Hepatocyte (in vitro differentiated cells): ENCODE measurements at places on chromosomes 11 and 22. TPM values are rescaled to one million over a fixed set of nuclear protein-coding genes. Genes with fewer than 3 reads are reported as not detected.

GRCh38 chr11:2790568-2790921, 90.8 kb upstream of the KCNQ1OT1 start:
- no peak for DNase-seq

DNA sequence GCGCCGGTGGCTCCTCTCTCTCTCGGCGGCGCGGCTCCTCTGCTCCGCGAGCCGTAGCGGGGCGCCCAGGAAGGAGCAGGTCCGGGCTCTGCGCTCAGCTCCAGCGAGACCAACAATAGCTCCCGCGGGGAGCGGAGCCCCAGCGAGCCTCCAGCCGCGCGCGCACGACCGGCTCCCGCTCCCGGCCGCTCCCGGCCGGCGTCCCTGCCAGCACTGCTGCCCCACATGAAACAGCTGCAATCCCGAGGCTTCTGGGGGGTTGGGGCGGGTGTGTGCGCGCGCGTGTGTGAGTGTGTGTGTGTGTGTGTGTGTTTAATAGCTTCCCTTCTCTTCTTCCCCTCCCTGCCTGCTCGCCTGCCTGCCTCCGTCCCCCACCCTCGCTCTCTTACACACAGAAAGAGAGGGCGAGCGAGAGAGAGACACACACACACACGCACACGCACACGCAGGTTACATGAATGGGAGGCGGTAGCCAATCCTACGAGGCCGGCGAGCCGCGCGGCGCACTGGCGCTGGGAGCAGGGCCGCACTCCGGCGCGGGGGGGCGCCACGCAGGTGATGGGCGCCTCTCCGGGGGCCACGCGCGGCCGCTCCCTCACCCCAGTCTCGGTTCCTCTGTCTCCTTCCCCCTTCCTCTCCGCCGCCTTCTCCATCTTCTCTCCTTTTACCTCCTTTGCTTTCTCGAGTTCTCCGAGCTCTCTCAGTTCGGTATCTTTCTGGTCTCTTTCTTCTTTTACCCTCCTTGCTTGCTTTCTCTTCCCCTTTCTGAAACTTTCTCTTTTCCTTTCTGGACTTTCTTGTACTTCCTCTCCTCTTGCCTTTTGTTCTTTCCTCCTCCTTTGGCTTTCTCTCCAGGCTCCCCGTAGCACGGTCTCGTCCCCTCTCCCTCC, at the start of gene TENM4:
Gene TENM4, minus strand, starts transcription at position 460 of the 890 bp plus-strand sequence. CDS start 371,086 bp downstream, outside the sequence.
- DNase-seq = peak; percentile 91

DNA sequence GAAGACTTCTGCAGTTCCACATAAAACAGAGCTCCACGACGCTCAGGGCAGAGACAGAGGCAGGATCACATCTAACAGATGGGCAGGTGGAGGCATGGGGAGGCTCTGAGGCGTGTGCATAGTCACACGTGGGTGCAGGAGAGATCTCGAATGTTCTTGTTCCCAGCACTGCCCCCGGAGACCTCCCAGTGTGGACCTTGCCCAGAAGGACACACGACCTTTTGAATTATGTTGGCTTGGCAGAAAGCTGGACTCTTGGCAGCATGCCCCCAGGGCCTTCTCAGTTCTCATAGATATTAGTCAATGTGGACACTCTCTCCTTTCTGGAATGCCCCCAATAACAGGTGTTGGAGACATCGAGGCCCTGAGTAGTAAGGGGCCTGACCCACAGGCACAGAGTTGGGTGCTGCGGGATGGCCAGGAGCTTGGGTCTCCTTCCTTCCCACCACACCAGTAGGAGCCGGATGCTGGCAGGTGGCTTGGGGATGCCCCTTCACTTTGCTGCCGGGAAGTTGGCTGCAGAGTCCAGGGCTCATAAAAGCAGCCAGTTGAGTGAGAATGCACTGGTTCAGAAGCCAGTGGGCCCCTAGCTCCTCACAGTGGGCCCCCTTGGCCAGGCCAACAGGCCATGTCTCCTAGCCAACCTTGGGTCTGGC, 12.1 kb downstream of the MYEOV start:
- no peak for DNase-seq

- no peak for DNase-seq
Measured at GRCh38 chr11:17233101-17233500, 25.3 kb upstream of the PIK3C2A start.

DNA sequence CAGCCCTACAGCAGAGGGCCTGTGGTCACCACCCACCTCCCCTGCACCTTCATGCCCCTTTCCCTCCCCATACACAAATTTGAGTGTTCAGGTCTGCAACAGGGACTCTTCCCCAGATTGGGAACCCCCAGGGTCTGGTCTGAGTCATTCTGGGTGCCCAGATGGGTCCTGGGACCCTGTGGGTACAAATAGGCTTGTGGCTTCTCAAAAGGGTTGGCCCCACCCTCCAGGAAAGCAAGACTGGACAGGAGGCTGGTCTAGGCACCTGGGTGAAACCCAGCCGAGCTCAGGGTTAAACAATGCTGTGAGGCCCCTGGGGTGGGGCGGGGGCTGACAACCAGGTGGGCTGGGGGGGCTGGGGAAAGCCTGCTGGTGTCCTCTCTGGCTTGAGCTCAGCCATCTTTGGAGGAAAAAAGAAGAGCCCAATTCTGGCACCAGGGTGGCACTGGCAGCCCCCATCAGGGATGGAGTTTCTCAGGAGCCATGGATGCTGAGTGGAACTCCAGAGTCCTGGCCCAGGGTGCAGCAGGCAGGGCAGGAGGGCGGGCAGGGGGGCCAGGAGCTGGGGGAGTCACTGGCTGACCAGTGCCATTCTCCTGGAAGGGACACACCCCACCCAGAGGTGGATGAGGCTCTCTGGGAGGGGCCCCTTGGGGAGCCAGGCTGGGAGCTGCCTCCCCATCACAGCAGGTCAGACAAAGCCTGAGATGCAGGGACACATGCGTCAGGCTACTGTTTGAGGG, 1.1 kb downstream of the SEPTIN5 start:
- DNase-seq = no peak

OVOL1 gene
- total RNA-seq = 26.0 and 26.3 TPM in 2 replicates

HTR3A gene
- not detected in 2 replicates for total RNA-seq
